DMS79 (cell line): ENCODE measurements at places on chromosomes 6 and 20.
A peak's percentile ranks its signal among the peaks of the same experiment; 100 is the strongest.

- peak; percentile 82 for DNase-seq
Measured at GRCh38 chr6:149332602-149333265, 15.2 kb downstream of the TAB2 start.

GRCh38 chr20:18090477-18090876 lies 32.8 kb upstream of the OVOL2 start:
- DNase-seq = no peak

DNA sequence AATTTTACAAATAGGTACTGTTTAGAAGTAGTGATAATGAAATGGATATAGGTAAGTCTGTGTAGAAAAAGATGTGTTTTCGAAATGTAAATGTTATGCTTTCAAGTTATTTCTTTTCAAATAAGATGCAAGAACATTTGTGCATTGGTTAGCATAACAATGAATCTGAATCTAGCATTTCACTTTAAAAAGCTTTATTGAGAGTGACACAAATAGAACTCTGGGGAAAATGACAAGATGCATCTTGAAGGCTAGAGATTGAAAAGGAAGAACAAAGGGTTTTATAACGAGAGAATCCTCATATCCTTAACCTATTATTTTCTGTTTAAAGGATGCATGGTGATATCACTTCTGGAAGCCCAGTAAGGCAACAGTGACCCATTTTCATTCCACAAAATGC lies 639.9 kb upstream of the PTCHD4 start:
- no peak for DNase-seq

DNA sequence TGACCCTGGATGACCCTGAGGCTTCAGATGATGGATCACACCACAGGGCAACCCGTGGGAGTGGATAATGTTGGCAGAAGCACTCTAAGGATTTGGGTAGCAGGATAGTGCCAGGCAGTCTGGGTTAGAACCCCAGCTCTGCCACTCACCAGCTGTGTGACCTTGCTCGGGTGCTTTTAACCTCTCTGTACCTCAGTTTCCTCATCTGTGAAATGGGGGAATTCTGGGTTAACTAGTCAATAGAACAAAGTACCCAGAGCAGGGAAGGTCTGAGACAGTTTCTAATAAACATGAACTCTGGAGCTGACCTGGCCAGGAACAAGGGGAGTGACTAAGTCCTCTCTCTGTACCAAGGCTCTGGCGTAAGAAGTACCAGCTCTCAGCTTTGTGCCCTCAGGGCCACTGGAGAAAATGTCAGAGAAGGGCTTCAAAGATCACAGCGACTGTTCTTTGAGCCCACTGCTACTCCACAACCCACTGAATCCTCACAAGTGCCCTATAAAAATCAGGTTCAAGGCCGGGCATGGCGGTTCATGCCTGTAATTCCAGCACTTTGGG lies 14.7 kb upstream of the NOL4L start:
- no peak for DNase-seq
